Thoracic aorta endothelial cell (primary cell): ENCODE measurements at places on chromosomes 16 and 17. TPM values are rescaled to one million over a fixed set of nuclear protein-coding genes. Genes with fewer than 3 reads are reported as not detected.

Gene SOCS3
- 16.5 and 34.3 TPM in 2 replicates for total RNA-seq

Gene ZNF624
- total RNA-seq, result 5.6 and 6.6 TPM in 2 replicates

Gene SLFN13
- total RNA-seq, result 2.5 and 4.3 TPM in 2 replicates

Gene MMP2
- total RNA-seq, result 135 and 238 TPM in 2 replicates

Gene TOM1L2
- total RNA-seq, result 28.6 and 42.4 TPM in 2 replicates

Gene GPR179
- total RNA-seq, result not detected in 2 replicates

Gene TNP2
- not detected in 2 replicates for total RNA-seq

Gene BRICD5
- total RNA-seq, result 1.3 and 1.8 TPM in 2 replicates

Gene FKBP10
- 129 and 131 TPM in 2 replicates for total RNA-seq

Gene NATD1
- 2.4 and 3.2 TPM in 2 replicates for total RNA-seq

Gene KCNJ2
- 20.5 and 25.0 TPM in 2 replicates for total RNA-seq

Gene VAT1L
- 2.4 and 6.8 TPM in 2 replicates for total RNA-seq

Gene PMP22
- 59.7 and 74.5 TPM in 2 replicates for total RNA-seq

Gene PLA2G10
- total RNA-seq, result not detected in 2 replicates

Gene FGF11
- 0.22 and 0.27 TPM in 2 replicates for total RNA-seq

Gene KIF2B
- total RNA-seq, result not detected in 2 replicates

Gene MMP28
- 2.5 and 4.0 TPM in 2 replicates for total RNA-seq

Gene WIPF2
- 12.4 and 14.2 TPM in 2 replicates for total RNA-seq

Gene CD300LB
- not detected in 2 replicates for total RNA-seq

Gene CBLN1
- 0.22 TPM in 1 of 2 replicates, not detected in the other for total RNA-seq

Gene SKAP1
- 0.36 TPM in 1 of 2 replicates, not detected in the other for total RNA-seq

Gene STARD3
- 21.8 and 22.6 TPM in 2 replicates for total RNA-seq

Gene NKD1
- under 0.01 and 0.07 TPM in 2 replicates for total RNA-seq

Gene SHISA9
- under 0.01 TPM in 1 of 2 replicates, not detected in the other for total RNA-seq

Gene OR2C1
- total RNA-seq, result not detected in 2 replicates

Gene NAGS
- total RNA-seq, result 1.7 and 4.3 TPM in 2 replicates

Gene DNAH9
- total RNA-seq, result under 0.01 and 0.07 TPM in 2 replicates

Gene KRTAP2-3
- total RNA-seq, result not detected in 2 replicates

Gene GFAP
- total RNA-seq, result 0.14 and 0.27 TPM in 2 replicates

Gene ABCC11
- under 0.01 TPM in 1 of 2 replicates, not detected in the other for total RNA-seq

Gene HSF5
- under 0.01 and 0.07 TPM in 2 replicates for total RNA-seq

Gene SHISA6
- not detected in 2 replicates for total RNA-seq

Gene C16orf86
- total RNA-seq, result 1.1 and 2.0 TPM in 2 replicates

Gene TTYH2
- 1.5 and 5.5 TPM in 2 replicates for total RNA-seq

Gene ATP1B2
- total RNA-seq, result not detected in 2 replicates

Gene SNX20
- not detected in 2 replicates for total RNA-seq

Gene SOCS1
- total RNA-seq, result 0.43 and 2.1 TPM in 2 replicates

Gene CRHR1
- not detected in 2 replicates for total RNA-seq

Gene SLC9A5
- 0.40 and 0.65 TPM in 2 replicates for total RNA-seq

Gene CTRL
- 0.57 TPM in 1 of 2 replicates, not detected in the other for total RNA-seq

Gene SRCIN1
- 0.22 and 0.27 TPM in 2 replicates for total RNA-seq

Gene CDRT4
- total RNA-seq, result 4.9 and 14.3 TPM in 2 replicates

Gene ACSM2A
- under 0.01 TPM in 1 of 2 replicates, not detected in the other for total RNA-seq

Gene MT1H
- total RNA-seq, result not detected in 2 replicates

Gene KRTAP4-9
- not detected in 2 replicates for total RNA-seq
